ENCODE measurements at places on chromosomes 12 and 14. TPM values are rescaled to one million over a fixed set of nuclear protein-coding genes. Genes with fewer than 3 reads are reported as not detected.

The P2RX2 gene
- total RNA-seq: not detected

- no peak overlapping the region for H3K4me3 ChIP-seq
- no peaks in the 10 kb centered on the region for H3K27me3 ChIP-seq
- no peak for DNase-seq
- H3K36me3 ChIP-seq: no peaks in the 10 kb centered on the region
Measured at GRCh38 chr14:44081146-44081545, 425.9 kb downstream of the FSCB start.

- no peak overlapping the region for H3K4me3 ChIP-seq
- no peaks in the 10 kb centered on the region for H3K36me3 ChIP-seq
- no peaks in the 10 kb centered on the region for H3K4me1 ChIP-seq
- H3K27me3 ChIP-seq: no peaks in the 10 kb centered on the region
- H3K27ac ChIP-seq: no peak overlapping the region
Measured at GRCh38 chr12:12919666-12920435, 28.5 kb downstream of the GPRC5A start.

GRCh38 chr14:58104808-58105207 is 47.2 kb downstream of the ARMH4 start:
- no peaks in the 10 kb centered on the region for H3K27me3 ChIP-seq
- H3K4me3 ChIP-seq: no peak overlapping the region
- H3K4me1 ChIP-seq: no peaks in the 10 kb centered on the region
- no peak for DNase-seq
- H3K27ac ChIP-seq: no peak overlapping the region

The SYCP3 gene
- not detected for total RNA-seq

GRCh38 chr12:103824290-103824689 is 16.7 kb downstream of the NT5DC3 start:
- H3K27ac ChIP-seq: no peak overlapping the region
- DNase-seq: no peak
- peaks cover 32% of the 10 kb centered on the region for H3K4me1 ChIP-seq
- H3K4me3 ChIP-seq: no peak overlapping the region

GRCh38 chr12:68831751-68832503 is 23.9 kb downstream of the MDM2 start:
- H3K27ac ChIP-seq: no peak overlapping the region
- H3K36me3 ChIP-seq: peaks cover 97% of the 10 kb centered on the region
- H3K4me3 ChIP-seq: no peak overlapping the region
- no peak for DNase-seq
- peaks cover 6% of the 10 kb centered on the region for H3K4me1 ChIP-seq
- H3K27me3 ChIP-seq: no peaks in the 10 kb centered on the region

The DCN gene
- total RNA-seq: 318 TPM

DNA sequence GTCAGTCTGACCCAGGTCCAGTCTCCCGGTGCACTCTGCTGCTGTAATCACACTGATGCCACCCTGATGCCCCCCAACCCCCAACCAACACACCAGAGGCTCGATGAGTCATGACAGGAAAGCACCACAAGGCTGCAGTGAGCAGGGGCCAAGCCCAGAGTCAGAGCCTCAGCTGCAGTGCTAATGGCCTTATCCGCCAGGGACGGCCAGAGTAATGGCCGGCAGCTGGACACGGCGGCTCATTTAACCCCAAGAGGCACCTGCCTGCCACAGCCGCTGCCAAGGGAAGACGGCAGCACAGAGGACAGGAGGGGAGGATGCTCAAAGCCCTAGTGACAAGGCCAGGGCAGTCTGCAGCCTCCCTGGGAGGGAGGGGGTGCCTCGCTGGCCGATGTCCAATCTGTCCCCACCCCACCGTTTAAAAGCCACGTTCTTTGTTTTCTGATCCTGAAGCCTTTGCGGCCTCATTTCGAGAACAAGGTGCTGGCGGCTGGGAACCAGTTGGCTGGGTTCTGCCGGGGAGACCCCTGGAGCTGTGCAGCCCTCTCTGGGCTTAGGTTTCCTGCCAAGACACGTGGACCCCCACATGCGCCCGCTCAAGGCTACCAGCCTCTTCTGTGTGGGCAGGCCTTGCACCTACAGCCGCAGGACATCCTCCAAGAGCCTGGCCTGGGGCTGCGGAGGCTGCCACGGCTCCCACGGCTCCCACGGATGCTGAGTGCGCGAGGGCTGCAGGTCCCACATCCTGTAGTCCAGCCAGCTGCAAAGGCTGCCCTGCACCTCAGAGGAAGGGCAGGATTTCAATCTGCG is 13.1 kb downstream of the CCDC85C start:
- no peaks in the 10 kb centered on the region for H3K27me3 ChIP-seq
- H3K4me3 ChIP-seq: no peak overlapping the region
- no peak overlapping the region for H3K27ac ChIP-seq

The NKX2-1 gene
- not detected for total RNA-seq

- H3K36me3 ChIP-seq: peaks cover 4% of the 10 kb centered on the region
- H3K27ac ChIP-seq: peak overlapping the region; percentile 95
- peak overlapping the region; percentile 79 for H3K4me3 ChIP-seq
- DNase-seq: peak; percentile 66
- no peaks in the 10 kb centered on the region for H3K27me3 ChIP-seq
Measured at GRCh38 chr12:57430112-57430930, 522 bp downstream of the R3HDM2 start.

DNA sequence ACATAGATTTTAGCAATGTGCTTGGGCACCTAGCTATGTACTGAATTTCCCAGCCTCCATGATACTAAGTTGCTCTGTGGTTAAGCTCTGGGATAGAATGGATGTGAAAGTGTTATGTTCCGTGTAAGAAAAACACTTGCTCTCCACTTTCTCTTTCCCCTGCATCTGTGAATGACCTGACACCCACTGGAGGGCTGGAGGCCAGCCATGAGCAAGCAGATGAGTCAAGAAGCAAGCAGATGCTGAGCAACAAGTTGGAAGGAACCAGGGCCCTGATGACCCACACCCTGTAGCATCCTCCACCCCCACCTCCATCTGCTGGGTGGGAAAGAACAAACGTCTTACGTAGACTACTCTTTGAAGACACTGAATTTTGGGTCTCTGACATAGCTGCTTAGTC is 56.6 kb downstream of the EID3 start:
- no peaks in the 10 kb centered on the region for H3K27me3 ChIP-seq
- no peak for DNase-seq
- H3K4me3 ChIP-seq: no peak overlapping the region
- no peak overlapping the region for H3K27ac ChIP-seq
- H3K4me1 ChIP-seq: no peaks in the 10 kb centered on the region

- H3K36me3 ChIP-seq: peaks cover 2% of the 10 kb centered on the region
- peaks cover 14% of the 10 kb centered on the region for H3K4me1 ChIP-seq
- H3K27ac ChIP-seq: peak overlapping the region; percentile 72
- no peaks in the 10 kb centered on the region for H3K27me3 ChIP-seq
Measured at GRCh38 chr12:6961695-6962284, 8.7 kb downstream of the PHB2 start.

DNA sequence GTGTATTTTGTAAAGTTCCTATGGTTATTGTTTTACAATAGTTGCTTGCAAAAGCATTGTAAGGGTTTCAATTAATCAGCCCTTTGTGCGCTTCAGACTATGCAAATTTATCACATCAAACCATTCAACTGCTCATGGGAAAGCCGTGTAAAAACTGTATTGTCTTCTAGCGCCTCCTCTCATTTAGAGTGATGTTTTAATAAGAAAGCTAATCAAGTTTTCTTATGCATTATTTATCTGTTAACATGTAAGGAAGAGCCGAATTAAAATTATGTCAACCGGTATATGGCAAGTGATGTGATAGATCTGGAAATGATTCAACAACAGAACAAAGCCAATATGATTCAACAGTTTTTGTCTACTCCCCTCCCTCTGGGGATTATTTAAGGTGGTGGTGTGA is 92.5 kb upstream of the RFX4 start:
- H3K27ac ChIP-seq: no peak overlapping the region
- H3K4me1 ChIP-seq: no peaks in the 10 kb centered on the region
- DNase-seq: no peak
- H3K27me3 ChIP-seq: no peaks in the 10 kb centered on the region

The OR6J1 gene
- not detected for total RNA-seq

The DHRS2 gene
- total RNA-seq: not detected

DNA sequence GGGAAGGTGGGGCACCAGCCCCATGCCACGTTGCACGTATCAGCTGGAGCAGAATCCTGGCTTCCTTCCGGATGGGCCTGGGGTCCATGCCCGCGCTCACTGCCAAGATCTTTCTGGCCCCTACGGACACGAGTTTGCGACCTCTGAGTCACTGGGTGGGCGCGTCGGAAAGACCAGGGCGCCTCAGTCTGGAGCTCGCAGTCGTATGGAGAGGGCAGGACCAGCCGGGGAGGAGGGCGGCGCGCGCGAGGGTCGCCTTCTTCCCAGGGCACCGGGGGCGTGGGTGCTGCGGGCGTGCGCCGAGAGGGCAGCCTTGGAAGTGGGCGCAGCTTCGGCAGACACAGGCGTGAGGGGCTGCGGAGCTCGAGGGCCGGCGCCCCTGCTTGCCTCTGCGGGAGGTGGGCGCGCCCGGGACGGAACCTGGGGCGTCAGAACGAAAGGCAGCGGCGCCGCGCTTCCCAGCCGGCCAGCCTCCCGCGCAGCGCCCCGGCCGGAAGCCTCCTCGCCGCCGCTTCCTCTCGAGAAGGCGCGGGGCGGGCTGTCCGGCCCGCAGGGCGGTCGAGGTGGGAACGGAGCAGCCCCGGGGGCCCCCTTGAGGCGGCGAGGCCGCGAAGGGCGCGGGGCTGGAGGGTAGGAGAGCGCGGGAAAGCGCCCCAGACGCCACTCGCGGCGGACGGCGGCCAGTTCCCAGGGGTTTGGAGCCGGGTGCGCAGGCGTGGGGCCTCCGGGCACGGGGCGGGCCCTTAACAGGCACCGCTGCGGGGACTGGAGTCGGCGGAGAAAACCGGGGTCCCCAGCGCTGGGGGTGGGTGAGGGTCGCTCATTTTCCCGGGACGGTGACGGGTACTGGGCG is at the start of gene ARL6IP4:
TSS of gene ARL6IP4 (plus strand) at position 499 of the 853 bp plus-strand sequence. CDS start 459 bp downstream, outside the sequence.
- peak within 1 kb of the TSS; percentile 99 for H3K4me3 ChIP-seq
- H3K36me3 ChIP-seq: no peaks in the 10 kb centered on the region

The TRPV4 gene
- total RNA-seq: 0.10 TPM
